ENCODE measurements at places on chromosomes 3 and 15.

GRCh38 chr3:72086042-72086742, 301.2 kb upstream of the PROK2 start:
- no peak for DNase-seq

DNA sequence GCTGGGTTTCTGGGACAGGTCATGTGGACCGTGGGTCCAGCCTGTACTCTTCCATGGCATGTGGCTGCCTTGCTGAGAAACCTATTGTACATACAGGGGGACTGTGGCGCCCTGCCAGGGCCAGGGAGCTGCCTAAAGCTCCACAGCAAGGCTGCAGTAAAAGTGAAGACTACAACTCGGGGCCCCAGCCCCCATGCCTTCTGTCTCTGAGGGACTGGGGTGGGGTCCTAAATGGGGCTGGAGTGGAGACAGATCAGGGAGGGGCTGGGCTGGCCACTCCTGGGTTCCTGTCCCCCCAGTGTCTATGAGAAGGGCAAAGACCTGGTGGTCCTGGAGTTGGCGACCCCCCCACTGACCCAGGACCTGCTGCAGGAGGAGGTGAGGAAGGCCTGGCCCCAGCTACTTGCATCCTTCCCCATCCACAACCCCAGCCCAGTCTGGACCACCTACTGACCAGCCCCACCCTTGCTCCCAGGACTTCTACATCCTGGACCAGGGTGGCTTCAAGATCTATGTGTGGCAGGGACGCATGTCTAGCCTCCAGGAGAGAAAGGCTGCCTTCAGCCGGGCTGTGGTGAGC, 7.3 kb downstream of the VILL start:
- no peak for DNase-seq

GRCh38 chr3:37272741-37273140, 98.4 kb upstream of the LRRFIP2 start:
- no peak for DNase-seq

DNA sequence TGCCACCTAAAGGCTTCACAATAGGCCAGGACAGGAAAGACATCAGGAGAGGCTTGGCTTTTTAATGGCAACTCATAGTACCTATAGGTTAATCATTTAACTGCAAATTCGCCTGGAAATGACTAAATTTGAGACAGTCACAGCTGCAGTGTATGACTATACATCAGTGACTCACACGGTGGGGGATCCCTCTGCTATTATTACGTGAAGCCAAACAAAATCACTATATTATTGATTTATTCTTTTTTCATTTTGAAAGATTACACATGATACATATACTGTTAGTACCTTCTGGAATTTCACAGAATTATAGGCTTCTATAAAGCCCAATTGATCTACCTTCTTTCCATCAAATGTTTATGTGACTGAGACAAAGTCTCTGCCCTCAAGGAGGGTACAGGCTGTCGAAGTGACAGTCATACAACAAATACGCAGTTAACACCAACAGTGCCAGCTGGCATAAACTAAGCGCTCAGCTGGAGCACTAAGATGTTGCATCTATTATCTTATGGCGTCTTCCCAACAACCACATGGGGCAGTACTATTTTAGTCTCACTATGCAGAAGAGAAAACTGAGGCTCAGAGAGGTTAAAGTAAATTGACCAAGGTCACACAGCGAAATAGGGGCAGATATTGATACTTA, 82.0 kb upstream of the LMOD3 start:
- no peak for DNase-seq

Measured in activated CD4-positive, alpha-beta T cell treated with anti-CD3 and anti-CD28 coated beads for 1 hour (primary cell).